A673 (cell line): ENCODE measurements at places on chromosomes 4 and X. TPM values are rescaled to one million over a fixed set of nuclear protein-coding genes. Genes with fewer than 3 reads are reported as not detected.

ITGB1BP2 gene
- 6.6 and 7.0 TPM in 2 replicates for total RNA-seq

CDS1 gene
- 1.7 and 1.8 TPM in 2 replicates for total RNA-seq

CLCN4 gene
- total RNA-seq = 1.7 and 1.8 TPM in 2 replicates

CEP44 gene
- total RNA-seq = 22.3 and 23.7 TPM in 2 replicates

FBXO8 gene
- 11.7 and 13.5 TPM in 2 replicates for total RNA-seq

GABRG1 gene
- total RNA-seq = not detected in 2 replicates

GIMD1 gene
- total RNA-seq = not detected in 2 replicates

SCD5 gene
- 15.8 and 17.9 TPM in 2 replicates for total RNA-seq
